Caki2 (cell line): ENCODE measurements at places on chromosomes 5 and 9.

- no peak for DNase-seq
These were observed 25.9 kb upstream of the PRDM12 start for GRCh38 chr9:130638284-130639123.

DNA sequence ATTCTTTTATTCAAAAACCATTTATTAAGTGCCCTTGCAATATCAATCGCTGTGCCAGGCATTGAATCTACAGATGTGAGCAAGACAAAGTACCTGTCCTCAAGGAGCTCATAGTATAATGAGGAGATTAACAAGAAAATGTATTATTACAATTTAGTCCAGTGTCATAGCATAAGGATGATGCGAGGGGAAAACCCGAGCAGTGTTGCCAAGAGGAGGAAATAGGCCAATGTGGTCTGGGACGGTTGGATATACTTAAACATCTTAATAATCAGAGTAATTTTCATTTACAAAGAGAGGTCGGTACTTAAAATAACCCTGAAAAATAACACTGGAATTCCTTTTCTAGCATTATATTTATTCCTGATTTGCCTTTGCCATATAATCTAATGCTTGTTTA lies 18.5 kb downstream of the CD274 start:
- DNase-seq, result no peak

DNA sequence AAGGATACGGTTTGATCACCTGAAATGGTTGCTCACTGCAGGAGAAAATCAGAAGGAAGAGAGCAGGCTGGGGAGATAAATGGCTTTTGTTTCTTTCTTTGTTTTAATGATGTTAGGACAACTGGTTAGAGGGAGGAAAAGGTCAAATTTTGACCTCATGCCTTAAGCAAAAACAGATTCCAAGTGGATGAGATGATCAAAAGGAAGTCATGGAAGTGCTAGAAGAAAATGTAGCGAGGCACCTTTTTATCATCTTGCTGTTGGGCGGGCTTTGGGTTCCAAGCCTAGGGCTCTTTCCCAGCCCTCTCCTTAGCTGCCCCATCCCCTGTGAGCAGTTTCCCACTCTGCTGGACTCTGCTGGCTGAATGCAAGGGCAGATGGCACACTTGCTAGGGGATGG lies 127.9 kb downstream of the ADAMTS2 start:
- no peak for DNase-seq

GRCh38 chr9:77987880-77988525 lies 43.6 kb downstream of the GNAQ start:
- DNase-seq, result no peak
